ENCODE measurements at places on chromosomes 5 and 9. TPM values are rescaled to one million over a fixed set of nuclear protein-coding genes. Genes with fewer than 3 reads are reported as not detected.

The F2RL1 gene
- polyA plus RNA-seq, result 88.7 TPM

The WWC1 gene
- polyA plus RNA-seq, result 92.2 TPM

The AMACR gene
- polyA plus RNA-seq, result 21.1 TPM

The PKN3 gene
- polyA plus RNA-seq, result 16.7 TPM

The GCNT1 gene
- 1.0 TPM for polyA plus RNA-seq

The CER1 gene
- polyA plus RNA-seq, result not detected

The FABP6 gene
- polyA plus RNA-seq, result 0.63 TPM

The SELENOP gene
- polyA plus RNA-seq, result 0.14 TPM

The LCN1 gene
- polyA plus RNA-seq, result not detected

The DDX4 gene
- not detected for polyA plus RNA-seq

The TMEM8B gene
- 1.7 TPM for polyA plus RNA-seq

The TAF1L gene
- polyA plus RNA-seq, result not detected

GRCh38 chr9:81370096-81370495, 319.3 kb downstream of the TLE1 start:
- no peak for DNase-seq

DNA sequence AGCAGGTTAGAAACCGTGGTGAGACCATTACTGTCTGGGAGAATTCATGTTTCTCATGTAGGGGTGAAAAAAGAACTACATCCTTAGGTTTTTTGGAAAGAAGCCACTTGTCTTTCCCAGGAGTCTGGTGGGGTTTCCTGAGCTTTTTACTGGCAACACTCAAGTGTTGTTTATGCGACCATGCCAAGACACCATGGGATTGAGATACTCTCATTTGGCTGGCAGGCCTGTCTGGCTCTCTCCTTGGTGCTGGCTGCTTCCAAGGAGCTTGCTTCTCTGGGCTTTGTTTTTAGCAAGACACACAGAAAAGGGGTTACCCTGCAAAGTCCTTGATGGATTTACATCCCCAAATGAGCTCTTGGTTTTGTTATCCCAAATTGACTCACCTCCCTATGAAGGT, 80.9 kb upstream of the ISL1 start:
- no peak for DNase-seq

DNA sequence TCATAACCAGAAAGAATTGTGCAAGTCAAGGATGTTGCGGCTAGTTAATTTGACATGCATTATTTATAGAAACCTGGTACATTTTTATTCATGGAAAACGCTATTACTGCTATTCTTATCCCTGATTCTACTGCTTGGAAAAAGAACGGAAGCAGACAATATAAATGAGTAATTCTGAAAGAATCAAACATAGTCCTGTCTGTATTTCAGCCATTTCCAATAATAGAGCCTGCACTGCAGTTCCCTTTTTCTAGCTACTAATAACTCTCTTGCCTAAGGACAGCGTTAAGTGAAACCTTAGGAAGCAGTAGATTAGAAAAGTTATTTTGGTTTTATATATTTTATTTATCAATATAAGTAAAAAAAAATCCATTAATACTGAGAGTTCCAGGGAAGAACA, 414.9 kb downstream of the CYLC2 start:
- no peak for DNase-seq

DNA sequence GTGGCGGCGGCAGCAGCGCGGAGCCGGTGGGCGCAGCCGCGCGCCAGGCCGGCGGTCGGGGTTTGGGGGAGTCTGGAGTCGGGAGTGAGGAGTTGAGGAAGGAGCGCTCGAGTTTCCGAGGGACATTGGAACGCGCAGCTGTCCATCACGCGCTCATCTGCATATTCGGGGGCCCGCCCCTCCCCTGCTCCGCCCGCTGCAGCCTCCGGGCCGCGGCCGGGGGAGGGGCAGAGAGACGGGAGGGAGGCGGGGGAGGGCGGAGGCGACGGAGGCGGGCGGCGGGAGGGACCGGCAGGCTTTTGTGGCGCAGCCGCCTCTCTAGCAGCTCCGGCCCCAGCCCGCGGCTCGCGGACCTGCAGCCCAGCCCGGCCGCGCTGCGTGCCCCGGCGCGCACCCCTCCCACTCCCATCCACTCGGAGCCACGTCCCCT, at the start of gene IRX2:
TSS of gene IRX2 (minus strand) at position 86 of the 430 bp plus-strand sequence. CDS start 264 bp downstream, outside the sequence.
- DNase-seq, result peak; percentile 69

- no peak for DNase-seq
These were observed 25.8 kb upstream of the TPD52L3 start for GRCh38 chr9:6302417-6302816.

DNA sequence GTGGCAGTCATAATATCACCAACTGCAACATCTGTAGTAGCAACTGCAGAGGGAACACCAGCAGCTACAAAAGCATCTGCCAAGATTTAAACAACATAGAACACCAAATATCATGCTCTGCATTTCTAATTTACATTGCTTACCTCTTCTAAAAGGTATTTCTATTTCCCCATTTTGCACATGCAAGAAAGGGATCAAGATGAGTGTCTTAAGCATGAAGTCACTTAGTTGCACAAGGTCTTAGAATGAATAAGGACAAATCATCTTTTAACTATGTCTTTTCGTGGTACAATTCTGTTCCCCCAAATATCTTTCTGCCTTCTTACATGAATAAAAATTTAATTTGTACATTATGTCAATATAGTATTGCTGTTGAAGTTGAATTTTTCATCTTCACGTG, 1746.4 kb downstream of the EFNA5 start:
- no peak for DNase-seq

DNA sequence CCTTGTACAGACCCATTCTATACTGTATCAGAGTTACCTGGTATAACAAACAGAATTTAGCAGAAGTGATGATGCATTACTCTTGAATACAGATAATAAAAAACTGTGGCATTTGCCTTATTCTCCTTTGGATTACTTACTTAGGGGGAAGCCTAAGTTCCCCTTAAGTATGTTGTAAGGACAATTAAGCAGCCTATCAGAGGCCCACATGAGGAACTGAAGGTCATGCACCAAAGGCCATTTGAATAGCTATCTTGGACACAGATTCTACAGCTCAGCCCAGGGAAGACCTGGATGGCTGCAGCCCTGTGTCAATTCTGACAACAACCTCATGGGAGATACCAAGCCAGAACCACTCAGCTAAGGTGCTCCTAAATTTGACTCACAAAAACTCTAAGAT, 125.2 kb downstream of the RAPGEF6 start:
- DNase-seq, result no peak

GRCh38 chr5:10607666-10608073, 43.8 kb downstream of the ANKRD33B start:
- DNase-seq, result peak; percentile 63

GRCh38 chr5:21680196-21680595, 1172.9 kb downstream of the CDH12 start:
- DNase-seq, result peak; percentile 8

- no peak for DNase-seq
These were observed 5.3 kb downstream of the SLC12A7 start for GRCh38 chr5:1106385-1107166.

DNA sequence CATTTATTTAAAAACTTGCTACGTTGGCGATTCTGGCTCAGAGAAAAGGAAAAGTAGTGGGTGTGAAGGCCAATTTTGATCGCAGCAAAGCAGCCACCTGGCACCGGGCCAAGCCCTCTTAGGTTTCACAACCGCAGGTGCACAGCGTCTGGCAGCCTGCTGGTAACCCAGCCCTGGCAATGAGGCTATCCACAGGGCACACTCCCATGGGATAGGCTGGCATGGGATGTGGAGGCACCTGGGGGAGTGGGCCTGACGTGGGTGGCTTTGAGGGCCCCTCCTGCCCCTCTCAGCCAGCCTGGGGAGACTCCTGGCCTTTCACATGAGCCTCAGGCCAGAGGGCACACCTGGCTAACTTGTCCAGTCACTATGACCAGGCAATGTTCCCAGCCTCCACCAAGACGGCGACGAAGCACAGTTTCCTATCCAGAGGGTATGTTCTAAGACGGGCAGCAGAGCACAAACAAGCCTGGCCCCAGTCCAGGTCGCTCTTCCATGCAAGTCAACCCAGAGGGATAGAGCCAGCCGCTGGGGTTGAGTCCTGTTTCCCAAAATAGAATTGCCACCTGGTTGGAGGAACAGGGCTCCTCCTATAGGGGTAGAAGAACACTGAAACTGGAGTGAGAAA, 19.0 kb downstream of the CMBL start:
- DNase-seq, result no peak

- DNase-seq, result no peak
These were observed 367.5 kb downstream of the KDM4C start for GRCh38 chr9:7125231-7125630.

DNA sequence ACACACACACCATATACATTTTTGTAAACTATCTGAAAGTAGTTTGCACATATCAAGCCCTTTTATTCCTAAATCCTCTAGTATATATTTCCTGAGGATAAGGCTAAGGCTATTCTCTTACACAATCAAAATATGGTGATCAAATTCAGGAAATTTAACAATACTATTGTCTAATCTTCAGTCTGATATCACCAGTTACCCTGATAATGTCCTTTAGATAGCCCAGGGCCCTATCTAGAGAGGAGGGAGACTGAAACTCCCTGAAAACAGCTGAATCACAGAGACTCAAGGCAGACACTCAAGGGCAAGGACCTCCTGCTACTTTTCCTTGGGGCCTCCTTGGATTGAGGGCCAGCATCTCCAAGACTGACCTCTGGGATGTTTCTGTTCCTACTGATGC, 30.4 kb downstream of the PTTG1 start:
- DNase-seq, result no peak

GRCh38 chr5:45521067-45521466, 175.1 kb downstream of the HCN1 start:
- DNase-seq, result no peak

DNA sequence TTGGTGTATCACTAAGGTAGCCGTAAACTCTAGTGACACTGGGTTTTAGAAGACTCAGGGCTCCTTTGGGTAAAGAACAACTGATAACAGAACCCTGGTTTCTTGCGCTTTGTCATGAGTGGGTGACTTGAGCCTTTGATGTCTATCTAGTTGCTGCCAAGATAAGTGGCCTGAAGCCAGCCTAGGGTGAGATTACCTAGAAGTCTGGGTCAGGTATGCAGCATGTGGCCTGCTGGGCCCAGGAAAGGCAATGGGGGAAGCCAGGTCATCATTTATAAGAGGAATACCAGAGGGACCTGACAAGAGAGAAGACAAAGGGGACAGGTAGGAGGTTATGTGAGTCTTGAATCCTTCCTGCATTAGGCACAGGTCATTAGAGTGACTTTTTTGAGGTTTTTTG, 23.2 kb upstream of the GARNL3 start:
- no peak for DNase-seq

GRCh38 chr5:169944922-169945680, 35.2 kb downstream of the INSYN2B start:
- DNase-seq, result no peak

- no peak for DNase-seq
These were observed 28.9 kb downstream of the DCP2 start for GRCh38 chr5:113005454-113005853.

- no peak for DNase-seq
These were observed 234.2 kb upstream of the MEF2C start for GRCh38 chr5:89117124-89117644.

- no peak for DNase-seq
These were observed 56.3 kb downstream of the TMEM174 start for GRCh38 chr5:73229271-73229670.

- no peak for DNase-seq
These were observed 37.2 kb downstream of the THBS4 start for GRCh38 chr5:80072103-80073073.

- no peak for DNase-seq
These were observed 120.4 kb upstream of the CDH10 start for GRCh38 chr5:24765219-24765618.

GRCh38 chr9:109250311-109250741, 70.5 kb downstream of the EPB41L4B start:
- no peak for DNase-seq

GRCh38 chr9:133345596-133345995, 2.3 kb downstream of the MED22 start:
- DNase-seq, result no peak

DNA sequence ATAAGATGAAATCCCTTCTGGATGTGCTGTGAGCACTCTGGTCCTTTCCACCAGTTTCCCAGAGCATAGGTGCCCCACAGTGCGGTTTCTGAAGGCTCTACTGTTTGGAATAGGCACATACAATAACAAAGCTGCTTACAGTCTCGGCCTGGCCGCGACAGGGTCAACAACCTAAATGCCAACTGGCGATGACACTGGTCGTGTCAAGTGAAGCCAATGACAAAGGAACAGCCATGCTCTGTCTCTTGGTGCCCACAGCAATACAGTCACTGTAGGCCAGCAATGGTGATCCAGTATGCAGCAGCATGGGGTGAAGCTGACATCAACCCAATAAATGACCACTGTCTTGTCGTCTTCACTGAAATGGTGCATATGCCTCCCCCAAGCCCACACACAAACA, 47.8 kb upstream of the EQTN start:
- DNase-seq, result no peak

GRCh38 chr9:38202336-38202938, 133.4 kb upstream of the SHB start:
- DNase-seq, result no peak

- DNase-seq, result no peak
These were observed 10.4 kb downstream of the ANGPTL2 start for GRCh38 chr9:127112056-127112455.

- no peak for DNase-seq
These were observed 144.8 kb downstream of the GADD45G start for GRCh38 chr9:89749500-89750116.

- DNase-seq, result no peak
These were observed 156.2 kb downstream of the PPP2R2B start for GRCh38 chr5:146722361-146722779.
